Effector CD4-positive, alpha-beta T cell (primary cell): ENCODE measurements at places on chromosomes 2 and 18.

- no peak for DNase-seq
These were observed 29.8 kb downstream of the EPC2 start for GRCh38 chr2:148674063-148675020.

- DNase-seq, result no peak
These were observed 12.7 kb upstream of the CREG2 start for GRCh38 chr2:101400048-101400447.

- no peak for DNase-seq
These were observed 151.7 kb downstream of the ANKRD44 start for GRCh38 chr2:197158591-197159550.

- no peak for DNase-seq
These were observed 399.6 kb upstream of the DSEL start for GRCh38 chr18:67916097-67916496.

DNA sequence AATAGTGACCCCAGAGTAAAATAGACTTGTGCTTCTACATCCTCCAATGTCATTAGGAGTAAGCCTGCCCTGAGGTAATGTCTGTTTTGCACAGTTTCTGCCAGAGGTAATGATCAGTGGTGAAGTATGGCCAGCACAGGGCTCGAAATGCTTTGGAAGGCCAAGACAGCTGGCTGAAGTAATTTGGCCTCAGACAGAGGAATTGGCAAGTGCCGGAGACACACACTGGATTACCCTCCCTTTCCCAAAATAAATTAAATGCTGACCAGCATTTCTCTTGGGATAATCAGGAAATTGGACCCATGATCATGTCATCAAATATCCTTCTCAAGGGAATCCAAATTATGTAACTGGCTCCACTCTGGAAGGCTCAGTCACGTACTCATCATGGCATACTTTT is 379.0 kb upstream of the CHST9 start:
- DNase-seq, result no peak

- no peak for DNase-seq
These were observed 587.7 kb downstream of the CPS1 start for GRCh38 chr2:211144078-211144477.

GRCh38 chr18:3510896-3511295 is 60.9 kb downstream of the TGIF1 start:
- DNase-seq, result no peak

GRCh38 chr2:181851726-181852125 is 39.8 kb upstream of the ITPRID2 start:
- no peak for DNase-seq

DNA sequence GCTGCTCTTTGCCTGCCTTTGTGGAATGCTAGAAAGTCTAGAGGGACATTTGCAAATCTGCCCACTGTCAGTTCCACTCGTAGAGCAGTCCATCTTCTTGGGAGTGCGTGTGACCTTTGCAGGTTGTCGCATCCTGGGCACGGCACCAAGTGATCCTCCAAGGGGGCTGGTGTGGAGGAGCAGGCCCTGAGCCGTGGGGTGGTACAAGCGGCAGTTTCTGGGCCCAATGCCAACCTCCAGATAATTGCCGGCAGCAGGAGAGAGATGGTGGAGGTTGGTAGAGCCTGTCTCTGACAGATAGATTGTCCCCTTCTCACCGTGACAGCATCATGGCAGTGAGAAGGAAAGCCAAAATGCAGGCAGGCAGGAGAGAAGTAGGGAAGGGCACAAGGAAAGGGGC is 150.7 kb upstream of the SLC14A2 start:
- no peak for DNase-seq
